ENCODE measurements at places on chromosomes 13 and 19. TPM values are rescaled to one million over a fixed set of nuclear protein-coding genes. Genes with fewer than 3 reads are reported as not detected.

PEX11G gene
- 2.6 TPM for total RNA-seq

DNAAF3 gene
- under 0.01 TPM for total RNA-seq

DNA sequence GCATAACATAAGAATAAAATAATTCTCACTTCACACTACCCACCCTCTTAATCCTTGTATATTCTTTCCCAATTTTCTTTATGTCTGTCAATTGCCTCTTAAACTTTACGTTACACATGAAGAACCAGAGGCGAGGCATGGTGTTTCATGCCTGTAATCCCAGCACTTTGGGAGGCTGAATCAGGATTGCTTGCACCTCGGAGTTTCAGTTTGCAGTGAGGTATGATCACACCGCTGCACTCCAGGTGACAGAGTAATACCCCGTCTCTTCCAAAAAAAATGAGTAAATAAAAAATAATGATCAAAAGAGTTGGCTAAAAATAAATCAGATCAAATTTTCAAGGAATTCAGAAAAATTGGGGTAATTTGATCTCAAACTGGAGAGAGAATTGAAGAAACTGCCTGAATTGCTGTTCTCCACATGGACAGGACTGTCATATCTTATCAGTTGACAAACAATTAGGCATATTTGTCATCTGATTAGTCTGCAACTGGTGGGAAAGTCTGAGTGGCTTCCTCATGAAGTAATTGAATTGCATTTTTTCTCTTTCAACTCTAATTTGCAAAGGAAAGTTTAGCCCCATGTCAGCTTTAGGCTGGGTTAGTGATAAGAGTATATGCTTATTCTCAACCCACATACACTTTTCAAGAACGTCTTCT lies 302.9 kb downstream of the ITGBL1 start:
- peak; percentile 11 for DNase-seq

DNA sequence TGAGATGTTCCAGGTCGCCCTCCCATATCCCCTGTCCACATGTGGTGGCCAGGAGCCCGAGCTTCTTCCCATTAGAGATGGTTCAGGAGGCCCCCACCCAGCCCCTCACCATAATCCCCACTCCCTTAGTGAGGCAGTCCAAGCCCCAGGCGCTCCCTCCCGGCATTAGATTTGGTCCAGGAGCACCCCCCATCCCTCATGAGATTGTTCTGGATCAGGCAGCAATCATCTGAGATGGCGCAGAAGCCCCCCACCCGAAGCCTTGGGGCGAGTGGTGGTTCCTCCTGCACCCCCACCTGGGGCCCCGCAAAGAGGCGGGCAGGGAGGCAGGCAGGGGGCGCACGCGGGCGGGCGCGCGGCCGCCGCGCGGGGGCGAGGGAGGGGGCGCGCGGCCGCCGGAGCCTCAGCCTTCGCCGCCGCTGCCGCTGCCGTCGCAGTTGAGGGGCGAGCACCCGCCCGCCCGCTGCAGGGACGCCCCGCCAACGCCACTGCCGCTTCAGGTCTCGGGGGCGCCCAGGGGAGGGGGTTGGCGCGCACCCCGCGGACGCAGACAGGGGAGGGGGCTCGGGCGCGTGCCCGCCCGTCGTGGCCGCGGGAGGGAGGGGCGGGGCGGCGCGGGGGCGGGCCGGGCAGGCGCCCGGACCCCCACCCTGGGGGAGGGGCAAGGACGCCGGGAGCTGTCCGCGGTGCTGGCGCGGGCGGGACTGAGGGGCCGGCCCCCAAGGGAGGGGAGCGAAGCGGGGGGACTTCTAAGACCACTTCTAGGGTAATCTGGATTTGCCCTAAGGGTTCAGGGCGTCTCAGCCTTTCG lies 46.4 kb upstream of the SHKBP1 start:
- no peak for DNase-seq

- peak; percentile 17 for DNase-seq
These were observed 5.3 kb downstream of the TTYH1 start for GRCh38 chr19:54420383-54421168.

ZNF577 gene
- 4.2 TPM for total RNA-seq

ZNF575 gene
- total RNA-seq: 0.64 TPM

GRCh38 chr19:31256593-31256960 lies 92.7 kb downstream of the TSHZ3 start:
- DNase-seq: no peak

DNA sequence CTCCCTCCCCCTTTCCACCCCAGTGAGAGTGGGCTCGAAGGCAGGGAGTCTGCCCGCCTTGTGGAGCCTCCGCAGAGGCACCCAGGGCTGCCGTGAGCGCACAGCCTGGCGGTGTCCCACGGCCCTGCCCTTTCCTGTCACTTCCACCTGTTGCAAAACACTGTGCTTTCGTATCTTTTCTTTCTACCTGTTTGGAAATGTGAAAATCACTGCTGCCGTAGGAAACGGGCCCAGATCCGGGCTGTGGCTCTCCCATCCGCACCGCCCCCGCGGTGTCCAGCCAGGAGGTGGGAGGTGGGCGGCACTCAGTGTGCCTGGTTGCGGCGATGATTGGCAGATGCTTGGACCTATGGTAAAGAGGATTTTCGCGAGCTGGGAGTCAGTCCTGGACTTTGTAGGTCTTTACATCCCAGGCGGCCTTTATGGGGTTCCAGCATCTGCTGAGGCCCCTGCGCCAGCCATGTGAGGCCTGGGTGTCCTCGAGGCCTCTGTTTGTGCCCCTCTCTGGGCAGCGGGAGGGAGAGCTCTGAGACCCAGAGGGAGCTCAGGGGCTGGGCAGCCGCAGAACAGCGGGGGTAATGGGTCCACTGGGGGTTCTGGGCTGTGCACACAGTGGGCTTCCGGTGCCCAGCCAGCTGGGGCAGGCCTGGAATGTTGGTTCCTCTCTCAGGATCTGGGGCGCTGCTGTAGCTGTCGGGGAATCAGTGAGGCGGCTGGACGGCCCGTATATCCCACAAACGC lies 6.1 kb downstream of the STK11 start:
- peak; percentile 57 for DNase-seq

ZNF761 gene
- total RNA-seq: 13.8 TPM

GRCh38 chr19:38336638-38337359 lies 1.2 kb downstream of the CATSPERG start:
- peak; percentile 92 for DNase-seq

GRCh38 chr13:52848455-52849195 lies at the start of gene PCDH8:
Gene PCDH8, minus strand, starts transcription at chr13:52848640. Its CDS starts 204 bp downstream, at chr13:52848436.
- DNase-seq: no peak

GRCh38 chr19:51572410-51572809 lies 1.3 kb downstream of the ZNF175 start:
- DNase-seq: no peak

DNA sequence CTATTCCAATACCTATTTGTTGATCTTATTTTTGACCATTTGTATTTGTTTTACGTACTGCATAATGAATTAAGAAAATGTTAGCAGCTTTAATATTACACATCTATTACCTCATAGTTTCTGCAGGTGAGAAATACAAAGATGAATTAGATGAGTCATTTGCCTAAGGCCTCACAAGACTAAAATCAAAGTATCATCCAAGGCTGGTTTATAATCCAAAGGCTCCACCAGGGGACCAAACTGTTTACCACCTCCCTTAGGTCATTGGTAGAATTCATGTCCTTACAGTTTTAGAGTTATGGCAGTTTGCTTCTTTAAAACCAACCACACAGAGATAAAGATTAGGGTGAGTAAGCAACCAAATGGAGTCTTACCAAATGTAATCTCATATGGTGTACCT lies 848.1 kb downstream of the SLITRK6 start:
- no peak for DNase-seq

TEAD2 gene
- 37.6 TPM for total RNA-seq

CLDND2 gene
- not detected for total RNA-seq

DNA sequence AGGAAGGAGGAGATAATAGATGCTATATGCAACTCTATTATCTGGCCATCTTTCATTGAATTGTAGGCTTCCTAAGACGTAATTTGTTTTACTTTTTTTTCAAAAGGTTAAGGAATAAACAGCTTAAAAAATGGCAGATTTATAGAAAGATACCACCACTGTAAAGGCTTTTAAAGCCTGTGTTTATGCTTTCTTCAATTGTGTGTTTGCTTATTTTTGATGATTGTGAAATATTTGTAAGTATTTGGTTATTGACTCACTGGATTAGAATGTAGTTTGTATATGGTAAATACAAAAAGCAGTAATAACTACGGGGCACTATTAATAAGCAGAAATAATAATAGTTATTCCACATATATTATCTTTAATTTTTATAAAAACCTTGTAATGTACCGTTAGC lies 437.9 kb downstream of the KLF5 start:
- peak; percentile 69 for DNase-seq

IFI30 gene
- total RNA-seq: 29.0 TPM

- DNase-seq: peak; percentile 56
These were observed 23.5 kb downstream of the STARD13 start for GRCh38 chr13:33262062-33262487.

GPALPP1 gene
- 23.8 TPM for total RNA-seq

- no peak for DNase-seq
These were observed 441 bp downstream of the INAFM1 start for GRCh38 chr19:47274891-47275761.

DNA sequence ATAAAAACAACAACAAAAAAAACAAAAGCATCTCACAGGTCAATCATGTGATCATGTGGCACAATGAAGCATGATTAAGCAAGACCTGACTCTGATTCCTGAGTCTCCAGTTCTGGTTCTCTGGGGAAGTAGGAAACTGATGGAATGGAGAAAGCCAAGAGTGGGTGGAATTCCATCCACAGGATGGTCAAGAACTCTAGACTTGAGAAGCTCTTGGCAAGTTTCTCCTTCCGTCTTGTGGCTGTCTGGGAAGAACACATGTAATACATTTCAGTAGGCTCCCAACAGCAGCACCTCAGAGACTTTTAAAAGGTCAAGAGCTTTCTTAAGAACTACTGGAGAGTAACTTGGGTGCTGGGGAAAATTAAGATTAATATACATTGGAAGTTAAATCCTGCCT lies 78.6 kb upstream of the TSHZ3 start:
- peak; percentile 25 for DNase-seq

GRCh38 chr19:16263141-16263761 lies 61.4 kb upstream of the KLF2 start:
- DNase-seq: no peak

DNA sequence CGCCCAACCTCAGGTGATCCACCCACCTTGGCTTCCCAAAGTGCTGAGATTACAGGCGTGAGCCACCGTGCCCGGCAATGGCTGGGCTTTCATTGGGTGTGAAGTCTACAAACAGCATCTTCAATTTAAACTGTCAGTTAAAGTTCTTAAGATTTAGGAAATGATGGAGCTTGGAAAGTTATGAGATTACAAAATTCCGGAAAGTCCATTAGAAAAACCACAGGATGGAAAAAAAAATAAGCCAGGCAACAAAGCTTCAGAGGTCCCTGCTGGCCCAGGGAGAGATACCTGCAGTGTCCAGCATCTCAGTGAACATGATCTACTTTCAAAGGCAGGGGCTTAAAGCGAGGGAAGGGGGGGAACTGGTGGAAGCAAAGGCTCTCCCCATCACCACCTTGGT lies 4.6 kb upstream of the ZNF587B start:
- no peak for DNase-seq

- no peak for DNase-seq
These were observed 173.5 kb upstream of the OBI1 start for GRCh38 chr13:78832461-78832860.

DNA sequence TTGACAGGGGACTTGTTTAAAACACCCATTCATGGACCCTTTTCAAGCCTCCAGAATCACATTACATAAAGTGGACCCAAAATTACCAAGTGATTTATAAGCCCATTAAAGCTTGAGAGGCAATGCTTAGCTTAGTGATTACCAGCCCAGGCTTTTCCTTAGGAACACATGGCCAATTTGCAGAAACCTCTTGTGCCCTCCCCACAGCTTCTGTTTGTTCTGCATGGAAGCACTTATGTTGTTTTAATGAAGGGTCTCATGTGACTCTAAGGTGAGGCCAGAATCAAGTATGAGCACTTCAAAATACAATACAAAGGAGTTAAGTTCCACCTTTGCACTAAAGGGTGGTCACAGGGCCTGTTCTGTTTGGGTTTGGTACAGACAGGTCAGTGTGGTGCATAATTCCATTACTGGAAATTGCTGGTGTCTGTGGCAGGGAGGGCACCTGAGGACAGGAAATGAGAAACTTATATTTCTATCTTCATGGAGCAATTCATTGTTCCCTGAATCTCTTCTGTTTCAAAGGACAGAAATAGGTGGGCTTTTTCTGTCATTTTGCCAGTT lies 15.3 kb downstream of the ZNF486 start:
- no peak for DNase-seq

DNA sequence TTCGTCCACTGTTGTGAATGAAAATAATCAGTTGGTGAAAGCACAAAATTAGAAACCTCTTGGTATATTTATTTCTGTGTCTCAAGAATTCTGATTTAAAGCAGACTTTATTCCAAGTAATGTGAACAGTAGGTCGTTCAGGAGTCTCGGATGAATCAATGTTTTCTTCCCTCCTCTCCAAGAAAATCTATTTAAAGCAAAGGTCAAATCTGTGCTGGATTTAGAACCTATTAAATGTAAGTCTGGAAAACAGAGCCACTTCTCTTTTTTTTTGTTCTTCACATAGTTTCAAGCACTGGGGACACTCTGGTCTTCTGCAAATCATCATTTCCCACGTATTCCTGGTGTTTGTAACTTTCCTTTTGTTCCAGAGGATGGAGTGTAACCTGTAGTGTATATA lies 312.7 kb downstream of the ATP8A2 start:
- DNase-seq: no peak

DNA sequence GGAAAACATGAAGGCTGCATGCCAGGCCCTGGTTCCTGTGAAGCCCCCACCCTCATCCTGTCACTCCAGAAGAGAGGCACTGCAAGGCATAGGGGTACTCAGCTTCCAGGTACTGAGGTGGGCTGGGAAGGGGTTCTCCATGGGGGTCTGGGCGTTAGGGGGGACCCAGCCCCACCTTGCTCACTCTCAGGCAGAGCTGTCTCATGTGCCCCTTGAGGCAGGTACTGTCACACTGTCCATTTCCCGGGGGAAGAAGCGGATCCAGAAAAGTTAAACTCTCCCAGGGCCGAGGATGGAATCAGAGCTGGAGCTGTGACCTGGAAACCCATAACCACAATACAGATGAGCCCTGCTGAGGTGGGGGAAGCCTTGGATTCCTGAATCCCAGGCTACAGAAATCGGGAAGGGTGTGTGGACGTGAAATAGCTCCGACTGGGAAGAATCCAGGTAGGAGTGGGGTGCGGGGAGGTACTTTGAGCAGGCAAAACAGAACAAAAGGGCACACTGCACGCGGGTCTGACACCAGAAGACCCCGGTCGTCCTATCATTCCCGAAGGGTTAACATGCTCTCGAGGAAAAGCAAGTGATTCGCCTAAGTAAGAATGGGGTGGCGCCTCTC lies 540 bp upstream of the USE1 start:
- no peak for DNase-seq

ZNF490 gene
- 7.8 TPM for total RNA-seq

GRCh38 chr13:93724187-93724586 lies 497.6 kb downstream of the GPC6 start:
- DNase-seq: no peak

ICAM4 gene
- 4.7 TPM for total RNA-seq

KASH5 gene
- total RNA-seq: not detected
